HT-29 (cell line): ENCODE measurements at places on chromosomes 2 and 18.

DNA sequence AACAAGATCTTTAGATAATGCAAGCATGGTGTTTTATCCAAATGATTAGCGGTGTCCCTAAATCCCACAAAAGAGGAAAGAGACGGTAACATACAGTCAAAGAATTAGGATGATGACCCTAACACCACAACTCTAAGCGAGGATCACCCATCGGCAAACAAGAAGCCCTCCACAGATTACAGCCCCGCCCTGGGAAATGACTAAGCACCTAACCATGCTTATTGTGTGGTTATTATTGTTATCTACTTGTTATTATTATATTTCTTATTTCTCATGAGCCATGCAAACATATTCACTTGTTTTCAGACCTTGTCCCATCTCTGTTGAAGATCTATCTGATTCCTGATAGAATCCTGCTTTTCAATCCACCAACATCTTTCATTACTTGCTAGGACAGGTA is 651.3 kb downstream of the NYAP2 start:
- DNase-seq, result no peak

- peak; percentile 16 for DNase-seq
Measured at GRCh38 chr2:260507-261161, 3.2 kb downstream of the SH3YL1 start.

GRCh38 chr2:144513388-144514101 is 6.4 kb downstream of the ZEB2 start:
- DNase-seq, result no peak

- DNase-seq, result no peak
Measured at GRCh38 chr2:173132531-173132930, 56.9 kb downstream of the MAP3K20 start.

DNA sequence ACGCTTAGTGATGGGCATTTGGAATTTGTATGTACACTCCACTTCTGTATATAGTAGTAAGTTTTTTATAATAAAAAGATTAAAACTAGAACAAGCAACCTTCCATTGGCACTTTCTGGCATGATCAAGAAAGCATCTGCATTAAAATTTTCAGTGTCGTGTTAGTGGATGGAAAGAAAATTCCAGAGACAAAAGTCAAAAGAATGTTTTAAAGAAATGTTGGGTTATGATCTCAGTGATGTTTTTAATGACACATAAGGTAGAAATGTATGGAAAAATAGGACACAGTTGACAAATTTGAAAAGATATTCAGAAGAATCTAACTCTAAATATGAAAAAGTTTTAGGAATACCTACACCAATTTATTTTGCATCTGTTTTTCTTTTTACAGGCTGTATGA is 126.1 kb upstream of the FAM117B start:
- DNase-seq, result no peak

GRCh38 chr18:48093104-48093503 is 162.6 kb upstream of the SMAD2 start:
- DNase-seq, result no peak

DNA sequence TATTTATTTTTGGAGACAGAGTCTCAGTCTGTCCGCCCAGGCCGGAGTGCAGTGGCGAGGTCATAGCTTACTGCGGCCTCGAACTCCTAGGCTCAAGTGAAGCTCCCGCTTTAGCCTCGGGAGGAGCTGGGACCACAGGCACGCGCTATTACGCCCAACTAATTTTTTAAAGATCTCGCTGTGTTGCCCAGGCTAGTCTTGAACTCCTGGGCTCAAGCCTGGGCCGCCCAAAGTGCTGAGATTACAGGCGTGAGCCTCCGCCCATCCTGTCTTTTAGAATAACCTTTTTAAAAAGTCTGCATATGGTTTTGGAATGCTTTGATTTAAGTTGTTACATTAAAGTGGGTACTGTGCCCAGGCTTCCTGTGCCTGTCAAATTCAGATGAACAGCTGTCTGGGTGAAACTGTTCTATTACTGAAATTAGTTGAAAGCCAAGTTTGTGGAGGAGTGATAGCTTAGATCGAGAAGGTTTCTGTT is 944 bp downstream of the RAB3GAP1 start:
- no peak for DNase-seq

- DNase-seq, result no peak
Measured at GRCh38 chr2:100581277-100581612, 18.5 kb downstream of the PDCL3 start.

- no peak for DNase-seq
Measured at GRCh38 chr2:17878281-17879136, at the start of gene KCNS3. KCNS3 (plus strand) TSS chr2:17878667; CDS start chr2:17931009, 52,342 bp downstream.

GRCh38 chr18:57797209-57797651 is 5.9 kb downstream of the ATP8B1 start:
- peak; percentile 85 for DNase-seq

- no peak for DNase-seq
Measured at GRCh38 chr2:216346781-216347180, 25.5 kb downstream of the MARCHF4 start.

GRCh38 chr2:234960175-234961088 is 8.6 kb downstream of the SH3BP4 start:
- DNase-seq, result no peak

- no peak for DNase-seq
Measured at GRCh38 chr2:21715887-21716286, 592.1 kb downstream of the TDRD15 start.

GRCh38 chr18:77191071-77191751 is 58.4 kb upstream of the GALR1 start:
- no peak for DNase-seq

DNA sequence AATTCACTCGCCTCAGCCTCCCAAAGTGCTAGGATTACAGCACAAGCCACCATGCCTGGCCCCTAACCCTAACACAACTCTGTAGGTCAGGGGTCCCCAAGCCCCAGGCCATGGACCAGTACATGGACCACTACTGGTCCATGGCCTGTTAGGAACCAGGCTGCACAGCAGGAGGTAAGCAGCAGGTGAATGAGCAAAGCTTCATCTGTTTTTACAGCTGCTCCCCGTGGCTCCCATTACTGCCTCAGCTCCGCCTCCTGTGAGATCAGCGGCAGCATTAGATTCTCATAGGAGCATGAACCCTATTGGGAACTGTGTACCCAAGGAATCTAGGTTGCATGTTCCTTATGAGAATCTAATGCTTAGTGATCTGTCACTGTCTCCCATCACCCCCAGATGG is 201.7 kb downstream of the NRP2 start:
- no peak for DNase-seq

GRCh38 chr2:179917272-179917671 is 55.9 kb upstream of the ZNF385B start:
- peak; percentile 11 for DNase-seq

DNA sequence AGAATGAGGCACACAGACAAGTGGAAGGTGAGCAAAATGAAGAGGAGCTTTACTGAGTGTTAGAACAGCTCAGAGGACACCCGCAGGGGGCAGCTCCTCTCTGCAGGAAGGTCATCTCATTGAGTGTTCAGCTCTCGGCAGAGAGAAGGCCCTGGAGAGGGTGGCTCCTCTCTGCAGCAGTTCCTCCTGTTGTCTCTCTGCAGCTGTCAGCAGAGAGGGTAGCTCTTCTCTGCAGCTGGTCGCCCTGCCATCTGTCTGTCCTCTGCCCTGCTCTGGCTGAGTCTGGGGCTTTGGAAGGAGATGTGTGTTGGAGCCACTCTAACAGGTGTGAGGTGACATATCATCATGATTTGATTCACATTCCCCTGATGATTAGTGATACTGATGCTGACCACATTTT is 6.8 kb upstream of the SNTG2 start:
- no peak for DNase-seq

DNA sequence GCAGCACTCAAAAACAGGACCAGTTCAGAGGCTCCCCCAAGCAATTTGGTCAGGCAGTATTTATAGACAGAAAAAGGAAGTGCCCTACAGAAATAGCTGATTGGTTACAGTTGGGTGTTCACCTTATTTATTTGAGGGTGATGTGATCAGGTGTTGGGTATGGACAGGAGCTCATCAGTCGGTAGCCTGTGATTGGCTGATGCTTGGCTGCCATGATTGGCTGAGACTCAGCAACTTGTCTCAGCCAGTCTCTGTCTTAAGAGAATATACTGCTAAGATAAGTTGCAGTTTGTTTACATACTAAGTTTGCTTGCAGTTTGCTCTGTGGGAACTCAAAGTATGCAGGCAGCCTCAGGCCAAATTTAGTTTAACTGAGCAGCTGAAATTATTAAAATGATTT is 9.4 kb downstream of the ABCG8 start:
- DNase-seq, result peak; percentile 3

DNA sequence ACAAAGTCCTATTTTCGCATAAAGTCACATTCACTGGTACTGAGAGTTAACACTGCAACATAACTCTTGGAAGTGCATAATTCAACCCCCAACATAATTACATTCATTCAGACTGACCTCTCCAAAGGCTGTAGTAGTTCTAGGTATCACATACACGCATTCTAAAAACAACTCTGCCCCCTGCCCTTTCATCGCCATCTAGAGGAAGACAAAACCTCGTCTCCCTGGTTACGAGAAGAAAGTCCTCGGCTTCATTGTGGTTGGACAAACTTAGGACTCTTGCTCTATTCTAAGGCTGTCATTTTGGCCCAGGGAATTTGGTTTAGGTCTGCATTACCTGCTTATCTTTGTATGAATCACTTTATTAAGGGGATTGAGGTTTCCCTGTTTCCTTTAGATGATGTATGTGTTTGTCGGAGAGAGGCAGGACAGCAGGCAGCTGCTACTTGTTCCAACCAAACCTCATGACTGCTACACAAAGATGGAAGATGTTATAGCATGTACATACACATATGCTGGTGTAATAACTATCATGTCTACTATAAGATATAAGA is 215.4 kb upstream of the NRXN1 start:
- no peak for DNase-seq

GRCh38 chr2:34254272-34254878 is 655.3 kb upstream of the FAM98A start:
- DNase-seq, result no peak

DNA sequence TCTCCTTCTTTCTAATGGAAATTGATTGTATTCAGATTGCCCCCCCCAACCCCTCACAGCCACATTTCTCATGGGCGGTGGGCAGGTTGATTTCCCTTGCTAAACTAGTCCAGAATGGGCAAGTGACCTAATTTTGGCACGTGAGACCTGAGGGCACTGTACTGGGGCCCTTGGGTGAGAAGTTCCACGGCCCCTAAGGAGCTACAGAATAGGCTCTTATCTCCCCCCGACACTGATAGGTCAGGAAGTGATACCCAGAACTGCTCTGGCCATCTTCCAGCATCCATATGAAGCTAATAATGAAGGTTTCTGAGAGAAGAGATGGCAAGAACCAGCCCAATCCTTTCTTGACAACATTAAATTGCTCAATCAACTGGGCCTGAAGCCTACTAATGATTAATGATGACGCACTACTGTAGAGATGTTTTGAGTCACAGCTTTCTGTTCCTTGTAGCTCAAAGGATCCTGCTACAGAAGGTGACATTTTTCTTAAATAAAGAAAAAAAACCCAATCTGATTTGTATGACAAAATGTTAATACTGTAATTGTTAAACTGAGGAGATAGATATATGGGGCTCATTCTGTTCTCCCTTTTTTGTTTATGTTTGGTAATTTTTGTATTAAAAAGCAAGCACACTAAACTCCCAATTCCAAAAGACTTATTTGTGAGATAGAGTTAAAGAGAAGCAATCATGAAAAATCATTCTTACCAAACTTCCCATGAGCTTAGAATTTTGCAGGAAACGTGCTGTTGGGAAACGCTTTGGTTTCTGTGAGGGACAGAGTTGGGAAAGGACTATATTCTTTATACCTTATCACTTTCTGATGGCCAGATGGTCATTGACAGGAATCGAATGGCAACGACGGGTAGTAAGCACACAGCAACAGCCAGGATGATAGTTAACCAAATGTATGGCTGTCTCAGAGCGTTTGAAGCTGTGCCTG is 28.2 kb upstream of the NARS1 start:
- no peak for DNase-seq

DNA sequence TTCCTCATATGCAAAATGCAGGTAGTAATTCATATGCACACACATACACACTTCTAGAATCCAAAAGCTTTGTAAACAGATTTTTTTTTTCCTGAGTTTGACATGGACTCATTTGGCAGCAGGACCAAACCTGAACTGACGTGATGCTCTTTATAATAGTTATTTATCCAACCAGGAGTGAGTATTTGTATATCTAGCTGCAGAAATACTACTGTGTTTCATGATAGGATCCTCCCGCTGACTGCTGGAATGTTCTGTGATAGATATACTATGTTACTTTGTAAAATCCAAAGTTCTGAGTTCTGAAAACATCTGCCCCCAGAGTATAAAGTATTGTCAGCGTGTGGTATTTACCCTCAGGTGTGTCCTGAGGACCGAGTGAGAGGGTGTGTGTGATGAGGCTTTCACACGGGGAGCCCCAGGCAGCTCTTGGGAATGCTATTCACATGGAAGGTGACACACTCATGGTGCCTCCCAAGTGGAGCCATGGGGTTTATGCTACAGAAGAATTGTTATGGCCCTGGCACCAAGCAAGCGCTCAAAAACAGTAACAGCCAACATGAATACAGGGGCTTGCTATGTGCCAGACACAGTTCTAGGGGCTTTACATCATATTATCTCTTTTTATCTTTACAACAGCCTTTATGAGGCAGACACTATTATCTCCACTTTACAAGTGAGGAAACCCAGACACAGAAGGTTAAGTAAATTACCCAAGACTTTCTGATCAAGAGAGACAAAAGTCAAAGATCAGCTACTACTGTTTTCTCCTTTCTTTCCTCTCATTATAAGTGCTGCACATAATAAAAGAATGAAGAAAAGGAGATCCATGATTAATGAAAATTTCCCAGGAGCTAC is 16.7 kb upstream of the TXNDC2 start:
- DNase-seq, result no peak

DNA sequence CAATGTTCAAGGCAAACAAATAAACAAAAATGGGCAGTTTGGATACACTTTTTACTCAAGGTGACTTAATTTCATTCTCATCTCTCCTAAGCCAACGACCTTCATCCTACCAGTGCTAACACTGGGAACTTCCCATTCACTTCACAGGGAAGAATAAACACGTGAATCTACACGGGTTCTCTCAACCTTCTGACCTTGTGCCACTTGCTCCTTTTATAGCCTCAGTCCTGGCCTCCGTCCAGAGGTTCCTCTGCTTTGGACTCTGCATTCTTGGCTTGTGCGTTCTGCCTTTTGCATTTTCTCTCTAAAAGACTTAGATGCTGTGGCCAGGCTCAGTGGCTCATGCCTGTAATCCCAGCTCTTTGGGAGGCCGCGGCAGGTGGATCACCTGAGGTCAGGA is 13.8 kb downstream of the ZNF2 start:
- no peak for DNase-seq

DNA sequence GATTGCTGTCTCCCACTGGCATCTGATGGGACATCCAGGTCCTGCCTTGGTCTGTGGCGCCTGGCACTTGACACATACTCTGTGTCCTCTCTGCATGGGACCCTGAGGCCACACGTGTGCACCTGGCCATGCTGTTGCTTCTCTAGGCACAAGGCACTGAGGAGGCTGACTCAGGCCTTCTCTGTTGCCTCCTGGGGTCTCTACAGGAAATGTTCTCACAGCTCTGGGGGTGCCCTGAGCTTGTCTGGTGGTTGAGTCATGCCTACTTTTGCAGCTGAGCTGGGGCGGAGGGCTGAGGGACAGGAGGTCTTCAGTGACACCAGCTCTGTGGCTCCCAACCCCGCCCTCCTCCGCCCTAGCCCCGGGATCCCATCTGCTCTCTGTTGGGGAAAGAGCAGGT is 207.0 kb upstream of the HS6ST1 start:
- no peak for DNase-seq

GRCh38 chr18:50119296-50119695 is 75.7 kb downstream of the MYO5B start:
- no peak for DNase-seq
